ENCODE measurements at places on chromosomes 3 and 15.

GRCh38 chr3:120683671-120684301 is 1.7 kb upstream of the HGD start:
- no peak for DNase-seq

- DNase-seq = no peak
Observed at GRCh38 chr3:150723946-150724345, 20.2 kb upstream of the ERICH6 start.

- DNase-seq = no peak
Observed at GRCh38 chr3:125212091-125212508, 448 bp downstream of the SLC12A8 start.

DNA sequence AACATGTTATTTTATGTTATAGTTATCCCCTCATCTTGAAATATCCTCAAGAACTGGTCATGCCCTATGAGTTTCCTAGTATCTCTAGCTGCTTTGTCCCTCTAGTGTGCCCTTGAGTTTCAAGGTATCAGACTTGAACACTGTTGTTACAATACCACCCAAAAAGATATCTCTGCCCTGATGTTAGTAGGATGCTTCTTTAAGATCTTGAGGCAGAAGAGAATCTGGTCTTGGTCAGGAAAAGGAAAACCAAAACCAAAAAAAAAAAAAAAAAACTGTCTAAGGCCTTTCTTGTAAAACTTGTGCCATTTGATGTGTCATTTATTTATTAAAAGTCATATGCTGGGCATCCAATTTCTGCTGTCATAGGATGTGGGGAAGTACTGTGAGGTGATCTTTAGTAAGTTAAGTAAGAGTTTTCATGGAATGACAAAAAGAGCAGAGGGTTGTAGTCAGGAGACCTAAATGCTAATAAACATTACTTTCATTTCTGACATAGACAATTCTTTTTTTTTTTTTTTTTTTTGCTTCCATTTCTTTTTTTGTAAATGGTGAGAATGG is 229.7 kb downstream of the NECTIN3 start:
- no peak for DNase-seq

DNA sequence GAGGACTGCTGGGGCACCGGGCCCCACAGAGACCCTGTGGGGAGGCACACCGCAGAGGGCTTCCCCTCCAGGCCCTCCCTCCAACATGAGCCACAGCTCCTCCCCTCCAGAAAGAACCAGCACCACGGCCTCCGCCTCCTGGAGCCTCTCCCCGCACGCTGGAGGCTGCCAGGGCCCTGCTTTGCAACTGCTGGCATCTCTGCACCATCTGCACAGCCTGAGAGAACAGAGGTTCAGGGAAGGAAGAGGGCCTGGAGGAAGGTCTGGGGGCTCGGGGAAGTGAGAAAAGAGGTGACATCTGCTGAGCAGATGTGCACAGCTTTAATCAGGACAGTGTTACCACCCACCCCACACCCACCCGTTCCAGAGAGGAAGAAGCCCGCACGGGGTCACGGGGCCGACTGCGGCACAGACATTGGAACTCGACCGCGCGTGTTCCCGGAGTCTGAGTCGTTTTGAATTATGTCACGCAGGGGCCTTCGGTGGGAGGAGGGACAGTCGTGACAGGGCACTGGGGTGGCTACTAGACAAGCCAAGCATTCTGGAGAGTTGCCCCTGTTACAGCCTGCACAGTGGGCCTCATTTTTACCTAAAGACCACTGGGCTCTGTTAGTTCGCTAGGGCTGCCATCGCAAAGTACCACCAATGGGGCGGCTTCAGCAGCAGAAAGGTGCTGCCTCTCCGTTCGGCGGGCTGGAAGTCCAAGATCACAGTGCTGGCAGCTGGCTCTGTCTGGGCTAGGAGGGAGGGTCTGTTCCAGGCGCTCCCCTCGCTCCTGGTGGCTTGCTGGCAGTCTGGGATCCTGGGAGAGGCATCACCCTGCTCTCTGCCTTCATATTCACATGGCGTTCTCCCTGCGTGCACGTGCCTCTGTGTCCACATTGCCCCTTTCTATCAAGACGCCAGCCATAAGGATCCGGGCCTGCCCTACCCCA is 194.8 kb downstream of the XXYLT1 start:
- DNase-seq = no peak

DNA sequence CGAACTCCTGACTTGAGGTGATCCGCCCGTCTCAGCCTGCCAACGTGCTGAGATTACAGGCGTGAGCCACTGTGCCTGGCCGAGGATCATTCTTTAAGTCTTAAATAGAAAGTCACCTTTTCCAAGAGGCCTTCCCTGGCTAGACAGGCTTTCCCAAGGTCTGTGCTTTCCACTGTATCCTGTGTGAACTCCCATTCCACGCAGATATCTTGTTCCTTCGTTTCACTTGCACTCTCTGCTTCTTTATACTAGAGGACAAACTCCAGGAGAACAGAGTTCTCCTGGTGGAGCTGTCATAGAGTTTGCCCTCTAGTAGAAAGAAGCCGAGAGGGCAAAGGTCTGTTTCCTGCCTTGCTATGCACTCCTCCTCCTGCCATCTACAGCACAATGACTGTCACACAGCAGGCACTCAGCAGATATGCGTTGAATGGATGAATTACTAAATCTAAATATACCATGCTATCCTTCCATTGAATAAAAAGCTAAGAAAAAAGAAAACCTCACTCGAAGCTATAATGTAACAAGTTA is 211.2 kb downstream of the FOXP1 start:
- no peak for DNase-seq

GRCh38 chr3:141643391-141643790 is 94.7 kb upstream of the RNF7 start:
- no peak for DNase-seq

DNA sequence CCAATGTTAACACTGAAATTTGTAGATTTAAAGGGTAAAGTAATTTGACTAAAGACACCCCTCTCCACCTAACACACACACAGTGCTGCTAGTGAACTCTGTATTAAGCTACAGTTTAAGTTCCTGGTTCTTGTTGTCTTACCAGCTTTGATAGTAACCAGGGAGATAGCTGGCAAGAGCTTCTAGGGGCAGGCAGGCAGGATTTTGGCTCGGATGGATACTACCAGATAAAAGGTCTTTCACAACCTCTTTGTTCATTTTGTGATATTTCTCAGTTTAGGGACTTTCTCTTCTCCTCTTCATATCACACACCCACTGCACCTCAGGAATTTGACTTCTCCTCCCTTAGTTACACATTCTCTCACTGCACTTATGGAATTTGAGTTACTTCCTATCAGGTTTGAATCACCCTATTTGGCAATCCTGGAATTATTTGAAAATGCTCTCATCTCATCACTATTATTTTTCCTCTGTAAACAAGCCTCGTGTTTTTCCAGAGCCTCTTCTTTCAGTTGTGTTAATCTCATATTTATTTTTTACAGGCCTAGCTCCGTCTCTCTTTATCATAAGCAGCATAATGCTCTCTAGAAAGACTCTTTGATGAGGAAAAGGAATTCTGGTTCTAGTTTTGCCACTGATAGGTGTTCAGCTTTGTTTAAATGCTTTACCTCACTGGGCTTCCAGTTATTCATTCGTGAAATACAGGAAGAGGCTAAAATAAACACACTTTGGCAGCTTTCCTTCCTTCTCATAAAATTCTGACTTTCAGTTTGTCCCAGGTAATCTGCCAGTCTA is 23.0 kb upstream of the CLDN1 start:
- DNase-seq = no peak

DNA sequence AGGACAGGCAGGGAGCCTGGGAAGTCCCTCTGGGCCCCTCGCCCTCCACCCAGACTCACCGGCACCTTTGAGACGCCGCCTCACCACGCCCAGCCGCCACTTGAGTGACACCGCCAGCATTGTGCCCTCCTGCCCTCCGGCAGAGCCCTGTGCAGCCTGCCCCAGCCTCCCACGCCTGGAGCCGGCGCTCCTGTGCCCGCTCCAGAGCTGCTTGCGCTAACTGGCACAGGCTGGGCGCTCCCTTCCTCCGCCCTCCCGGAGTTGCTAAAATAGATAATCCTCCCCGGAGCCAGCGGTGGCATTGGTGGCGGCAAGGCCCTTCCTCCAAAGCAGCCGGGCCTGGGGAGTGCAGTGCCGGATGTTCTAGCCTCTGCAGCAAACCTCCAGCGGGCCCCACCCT is 15.7 kb upstream of the GRIP2 start:
- DNase-seq = no peak

All from activated effector memory CD4-positive, alpha-beta T cell treated with Interleukin-2 at 50 U/mL for 16 hours (primary cell).